Stimulated activated CD4-positive, alpha-beta T cell treated with anti-CD3 and anti-CD28 coated beads, Interleukin-12 subunit alpha, Interleukin-12 subunit beta, amount 100 ng/mL, for 24 hours (primary cell): ENCODE measurements at places on chromosomes 1 and 21.

GRCh38 chr1:33548721-33549120 lies 76.3 kb downstream of the ZSCAN20 start:
- no peak for DNase-seq

GRCh38 chr1:164668491-164669400 lies 109.8 kb downstream of the PBX1 start:
- DNase-seq: no peak

- no peak for DNase-seq
Measured at GRCh38 chr21:15743593-15743992, 13.8 kb downstream of the USP25 start.

DNA sequence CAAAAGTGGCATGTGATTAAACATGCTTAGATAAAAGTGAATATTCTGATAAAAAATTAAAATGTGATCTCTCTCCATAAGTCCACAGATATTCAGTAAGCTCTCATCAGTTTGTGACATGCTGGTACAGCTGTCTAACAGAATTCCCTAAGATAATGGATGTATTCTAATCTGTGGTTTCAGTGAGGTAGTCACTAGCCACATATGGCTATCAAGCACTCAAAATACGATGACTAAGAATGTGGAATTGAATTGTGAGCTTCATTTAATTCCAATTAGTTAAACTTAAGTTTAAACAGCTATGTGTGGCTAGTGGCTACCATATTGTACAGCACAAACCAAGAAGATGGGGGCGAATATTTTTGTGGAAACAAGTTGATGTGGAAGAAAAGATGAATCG lies 4.1 kb upstream of the REG4 start:
- no peak for DNase-seq

GRCh38 chr21:31316488-31317169 lies 27.4 kb downstream of the TIAM1 start:
- DNase-seq: no peak

- DNase-seq: no peak
Measured at GRCh38 chr1:78143673-78144072, 97.9 kb downstream of the GIPC2 start.

DNA sequence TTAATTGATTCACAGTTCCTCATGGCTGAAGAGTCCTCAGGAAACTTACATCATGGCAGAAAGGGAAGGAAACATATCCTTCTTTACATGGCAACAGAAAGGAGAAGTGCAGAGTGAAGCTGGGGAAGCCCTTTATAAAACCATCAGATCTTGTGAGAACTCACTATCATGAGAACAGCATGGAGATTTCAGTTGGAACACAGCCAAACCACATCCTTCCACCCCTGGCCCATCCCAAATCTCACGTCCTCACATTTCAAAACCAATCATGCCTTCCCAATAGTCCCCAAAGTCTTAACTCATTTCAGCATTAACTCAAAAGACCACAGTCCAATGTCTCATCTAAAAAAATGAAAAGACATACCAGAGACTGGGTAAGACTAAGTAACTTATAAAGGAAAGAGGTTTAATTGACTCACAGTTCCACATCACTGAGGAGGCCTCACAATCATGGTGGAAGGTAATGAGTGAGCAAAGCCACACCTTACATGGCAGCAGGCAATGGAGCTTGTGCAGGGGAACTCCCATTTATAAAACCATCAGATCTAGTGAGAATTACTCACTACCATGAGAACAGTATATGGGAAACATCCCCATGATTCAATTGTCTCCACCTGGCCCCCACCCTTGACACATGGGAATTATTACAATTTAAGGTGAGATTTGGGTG lies 105.2 kb downstream of the MRPL39 start:
- peak; percentile 41 for DNase-seq

- no peak for DNase-seq
Measured at GRCh38 chr1:194295685-194296084, 1109.3 kb upstream of the B3GALT2 start.

DNA sequence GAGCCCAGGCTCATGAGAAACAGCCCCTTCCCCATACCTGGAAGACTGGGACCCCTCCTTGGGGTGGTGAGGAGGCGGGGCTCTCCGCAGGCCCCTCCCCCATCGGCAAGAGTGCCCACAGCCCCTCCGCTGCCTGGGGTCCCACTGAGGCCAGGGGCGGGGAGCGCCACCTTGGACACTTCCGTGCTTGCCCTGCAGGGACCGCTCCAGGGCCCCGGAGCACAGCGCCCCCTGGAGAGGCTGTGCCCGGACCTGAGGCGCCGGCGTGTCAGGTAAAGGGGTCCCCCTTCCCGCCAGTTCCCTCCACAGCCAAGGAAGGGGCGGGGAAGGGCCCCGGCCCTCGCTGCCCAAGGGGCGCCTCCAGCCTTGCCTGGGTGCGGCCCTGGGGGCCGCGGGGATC lies 21.5 kb downstream of the INAVA start:
- DNase-seq: no peak

- no peak for DNase-seq
Measured at GRCh38 chr1:43539726-43540434, 9.2 kb downstream of the PTPRF start.

GRCh38 chr21:16345757-16346156 lies 616.0 kb downstream of the USP25 start:
- DNase-seq: no peak

DNA sequence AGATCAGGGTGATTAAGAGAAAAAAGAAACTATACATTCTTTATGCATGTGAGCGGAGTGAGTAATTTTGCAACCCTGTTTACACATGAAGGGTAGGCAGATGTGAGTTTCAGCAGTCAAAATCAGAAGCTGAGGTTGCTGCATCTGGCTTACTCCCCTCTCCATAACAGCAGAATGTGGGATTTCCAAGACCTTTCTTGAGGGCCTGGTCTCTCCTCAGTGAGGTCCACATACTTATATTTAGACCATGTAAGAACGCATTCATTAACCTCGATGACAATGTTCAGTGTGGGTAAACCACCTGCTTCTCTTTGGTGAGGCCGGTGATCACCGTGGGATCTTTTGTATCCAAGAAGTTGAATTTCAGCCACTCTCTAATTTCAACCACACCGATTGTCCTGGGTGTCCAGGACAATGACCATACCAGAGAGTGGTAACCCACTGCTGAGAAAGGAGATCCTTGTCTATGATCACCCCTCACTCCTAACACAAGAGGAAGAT lies 18.7 kb upstream of the RAP1A start:
- DNase-seq: no peak

DNA sequence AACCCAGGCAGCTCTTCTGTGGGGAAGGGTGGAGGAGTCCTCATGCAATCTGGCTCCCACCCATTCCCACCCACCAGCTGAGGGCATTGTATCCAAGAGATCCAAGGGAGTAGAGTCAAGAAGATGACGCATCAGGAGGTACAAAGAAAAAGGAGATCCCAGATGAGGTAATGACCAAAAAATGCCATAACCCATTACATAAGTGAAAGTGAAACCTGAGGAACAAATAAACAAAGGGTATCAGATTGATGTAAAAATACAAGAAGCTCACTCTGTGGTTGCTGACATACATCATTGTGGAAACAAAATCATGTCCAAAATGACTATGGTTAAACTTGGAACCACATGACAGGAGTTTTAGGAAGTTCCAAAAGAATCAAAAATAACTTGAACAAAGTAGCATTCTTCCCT lies 42.5 kb downstream of the CCN1 start:
- DNase-seq: no peak

GRCh38 chr21:45601551-45601950 lies 42.0 kb upstream of the PCBP3 start:
- DNase-seq: no peak

- no peak for DNase-seq
Measured at GRCh38 chr21:31829736-31830472, 42.9 kb upstream of the HUNK start.

GRCh38 chr1:202649553-202650392 lies 60.5 kb downstream of the SYT2 start:
- DNase-seq: no peak
